Stimulated activated CD4-positive, alpha-beta T cell treated with anti-CD3 and anti-CD28 coated beads, Interleukin-12 subunit alpha, Interleukin-12 subunit beta, amount 100 ng/mL, for 4 hours (primary cell): ENCODE measurements at places on chromosomes 13 and 19.

DNA sequence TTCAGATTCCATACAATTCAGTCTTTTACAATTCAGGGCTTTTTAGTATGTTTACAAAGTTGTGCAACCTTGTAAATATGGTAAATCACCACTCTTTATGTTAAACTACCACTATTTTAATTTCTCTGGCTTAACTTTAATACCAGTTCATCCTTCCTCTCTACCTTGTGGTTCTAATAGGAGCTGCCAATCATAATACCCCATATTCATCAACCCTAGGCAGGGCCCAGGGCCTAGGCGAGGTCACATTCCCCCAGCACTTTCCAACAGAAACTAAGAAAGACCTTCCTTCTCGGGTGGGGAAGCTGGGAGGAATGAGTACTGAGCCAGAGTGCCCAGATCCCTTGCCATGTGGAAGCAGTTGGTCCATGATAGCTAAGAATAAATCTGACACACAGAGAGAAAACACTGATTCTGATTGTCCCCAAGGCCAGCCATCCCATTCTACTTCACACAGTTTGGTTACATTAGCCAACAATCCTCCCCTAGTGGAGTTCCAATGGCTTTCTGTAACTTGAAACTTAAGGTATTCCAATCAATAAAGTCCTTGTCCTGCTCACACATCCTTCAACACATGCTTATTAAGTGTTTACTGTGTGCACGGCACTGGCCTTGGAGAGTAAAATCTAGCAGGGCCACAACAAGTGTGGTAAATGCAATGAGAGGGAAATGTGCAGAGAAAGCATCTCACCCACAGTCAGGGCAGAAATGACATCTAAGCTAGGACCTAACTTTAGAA is 76.8 kb downstream of the NUFIP1 start:
- no peak for DNase-seq

GRCh38 chr19:12287958-12288500 is 6.7 kb downstream of the ZNF44 start:
- no peak for DNase-seq

- DNase-seq = peak; percentile 12
These were observed 67.3 kb downstream of the TRPM4 start for GRCh38 chr19:49224879-49225278.

DNA sequence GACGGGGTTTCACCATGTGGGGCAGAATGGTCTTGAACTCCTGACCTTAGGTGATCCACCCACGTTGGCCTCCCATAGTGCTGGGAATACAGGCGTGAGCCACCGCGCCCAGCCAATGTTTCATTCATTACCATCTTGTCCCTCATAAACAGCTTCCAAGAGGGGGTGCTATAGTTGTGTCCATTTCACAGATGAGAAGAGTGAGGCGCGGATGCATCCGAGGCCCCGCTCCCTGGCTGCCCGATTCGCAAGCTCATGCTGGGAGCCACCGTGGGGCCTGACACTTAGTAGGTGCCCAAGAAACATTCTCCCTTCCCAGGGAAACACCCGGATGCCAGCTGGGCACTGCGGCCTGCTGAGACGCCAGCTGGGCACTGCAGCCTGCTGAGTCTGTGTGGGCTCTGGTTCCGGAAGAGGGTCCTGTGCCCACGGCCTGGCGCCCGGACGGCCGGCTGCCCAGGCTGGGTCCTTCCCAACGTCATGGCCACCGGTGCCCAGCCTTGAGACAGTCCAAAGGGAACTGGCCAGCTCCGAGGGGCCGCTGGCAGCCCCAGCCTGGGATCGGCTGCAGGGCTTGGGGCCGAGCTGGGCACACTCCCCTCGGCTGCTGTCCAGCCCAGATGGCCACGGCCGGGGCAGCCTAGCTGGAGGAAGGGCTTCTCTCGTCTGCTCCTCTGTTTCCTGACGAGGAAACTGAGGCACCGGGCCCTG is 54.7 kb downstream of the NFIC start:
- DNase-seq = no peak

DNA sequence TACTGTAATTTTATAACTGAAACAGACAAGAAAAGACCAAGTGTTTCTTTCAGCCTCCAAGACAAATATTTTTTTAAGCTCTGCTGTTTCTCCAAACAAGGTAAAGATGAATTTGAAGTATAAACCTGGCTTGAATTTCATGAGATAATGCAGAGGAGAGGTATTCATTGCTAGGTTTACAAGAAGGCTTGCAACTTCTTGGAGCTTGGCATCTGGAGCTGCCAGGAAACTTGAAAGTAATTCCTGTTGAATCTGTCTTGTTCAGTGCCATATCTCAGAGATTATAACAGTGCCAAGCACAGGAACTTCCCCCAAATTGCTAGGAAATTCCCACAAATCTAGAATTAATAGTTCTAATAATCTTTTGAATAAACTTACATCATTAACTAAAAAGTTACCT is 70.9 kb downstream of the CDK8 start:
- DNase-seq = no peak

DNA sequence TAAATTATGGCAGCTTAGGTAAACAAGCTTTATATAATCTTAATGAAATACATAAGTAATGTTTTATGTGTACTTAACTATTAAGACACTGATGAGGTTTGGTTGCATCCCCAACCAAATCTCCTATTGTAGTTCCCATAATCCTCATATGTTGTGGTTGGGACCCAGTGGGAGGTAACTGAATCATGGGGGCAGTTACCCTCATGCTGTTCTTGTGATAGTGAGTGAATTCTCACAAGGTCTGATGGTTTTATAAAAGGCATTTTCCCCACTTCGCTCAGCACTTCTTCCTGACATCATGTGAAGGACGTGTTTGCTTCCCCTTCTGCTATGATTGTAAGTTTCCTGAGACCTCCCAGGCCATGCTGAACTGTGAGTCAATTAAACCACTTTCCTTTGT is 212.7 kb downstream of the DIAPH3 start:
- DNase-seq = no peak

DNA sequence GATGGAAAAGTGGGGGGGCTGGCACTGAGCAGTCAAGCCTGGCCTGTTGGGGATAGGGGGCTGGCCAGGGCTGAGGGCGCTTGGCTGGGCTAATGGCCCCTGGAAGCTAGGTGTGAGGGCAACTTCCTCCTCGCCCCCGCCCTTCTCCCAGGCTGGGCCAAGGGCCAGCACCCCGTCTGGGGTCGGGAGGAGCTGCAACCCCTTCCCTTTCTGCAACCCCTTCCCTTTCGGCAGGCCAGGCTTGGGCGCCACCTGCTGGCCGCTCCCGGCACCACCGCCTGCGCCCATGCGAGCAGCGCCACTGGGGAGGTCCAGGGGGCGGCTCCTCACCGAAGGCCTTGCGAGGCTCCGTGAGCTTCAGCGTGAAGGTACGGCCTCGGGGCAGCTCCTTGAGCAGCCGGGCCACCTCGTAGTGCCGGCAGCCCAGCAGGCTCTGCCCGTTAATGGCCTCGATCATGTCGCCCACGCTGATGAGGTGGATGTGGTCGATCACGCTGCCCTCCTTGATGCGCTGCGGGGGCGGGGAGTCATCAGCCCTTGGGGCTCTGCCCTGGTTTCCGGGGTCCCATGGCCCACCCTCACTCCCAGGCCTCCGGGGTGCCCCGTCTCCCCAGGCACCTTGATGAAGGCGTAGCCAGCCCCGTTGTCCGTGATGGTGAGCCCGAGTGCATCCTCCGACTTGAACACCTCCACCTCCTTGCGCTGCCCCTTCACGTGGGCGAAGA is 5.0 kb upstream of the PTGER1 start:
- DNase-seq = peak; percentile 63

DNA sequence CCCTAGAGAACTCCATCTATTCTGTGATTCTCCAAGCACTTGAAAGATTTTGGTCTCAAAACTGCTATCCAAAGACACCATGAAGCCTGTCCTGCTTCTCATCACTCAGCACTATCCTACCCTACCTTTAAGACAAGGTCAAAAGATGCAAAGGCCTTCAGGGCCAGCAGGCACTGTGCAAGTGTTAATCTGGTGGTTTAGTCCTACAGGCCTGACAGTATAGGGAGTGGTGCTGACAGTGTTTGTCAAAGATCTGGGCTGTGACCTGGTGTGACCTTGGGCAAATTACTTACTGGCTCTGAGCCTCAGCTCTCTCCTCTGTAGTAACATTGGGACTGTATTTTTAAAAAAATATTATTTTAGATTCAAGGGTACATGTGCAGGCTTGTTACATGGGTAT is 28.0 kb downstream of the SIAH3 start:
- DNase-seq = no peak

DNA sequence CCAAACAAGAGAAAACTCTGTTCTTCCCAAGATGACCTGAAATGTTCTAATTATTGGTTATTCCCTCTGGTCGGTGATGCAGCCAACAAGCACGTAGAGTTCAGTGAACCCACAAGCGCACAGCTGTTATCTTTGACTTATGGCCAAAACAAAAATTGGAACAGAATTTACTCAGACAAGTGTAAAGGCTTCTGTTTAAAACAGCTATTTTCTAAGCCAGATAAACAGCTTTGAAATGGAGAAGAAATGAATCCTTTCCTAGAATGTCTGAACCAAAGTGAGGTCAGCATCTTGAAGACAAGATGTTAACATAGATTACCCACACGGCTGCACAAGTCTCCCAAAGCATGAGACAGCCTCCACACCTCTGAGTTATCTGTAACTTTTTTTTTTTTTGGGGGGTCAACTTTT is 669.2 kb downstream of the DIAPH3 start:
- no peak for DNase-seq

DNA sequence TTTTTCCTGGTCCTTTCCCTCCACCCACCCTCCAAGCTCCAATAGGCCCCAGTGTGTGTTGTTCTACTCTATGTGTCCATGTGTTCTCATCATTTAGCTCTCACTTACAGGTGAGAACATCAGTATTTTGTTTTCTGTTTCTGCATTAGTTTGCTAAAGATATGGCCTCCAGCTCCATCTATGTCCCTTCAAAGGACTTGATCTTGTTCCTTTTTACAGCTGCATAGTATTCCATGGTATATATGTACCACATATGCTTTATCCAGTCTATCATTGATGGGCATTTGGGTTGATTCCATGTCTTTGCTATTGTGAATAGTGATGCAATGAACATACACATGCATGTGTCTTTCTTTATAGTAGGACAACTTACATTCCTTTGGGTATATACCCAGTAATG is 47.1 kb upstream of the ZNF30 start:
- DNase-seq = no peak

- no peak for DNase-seq
These were observed 965 bp upstream of the EIF3G start for GRCh38 chr19:10120538-10121189.

DNA sequence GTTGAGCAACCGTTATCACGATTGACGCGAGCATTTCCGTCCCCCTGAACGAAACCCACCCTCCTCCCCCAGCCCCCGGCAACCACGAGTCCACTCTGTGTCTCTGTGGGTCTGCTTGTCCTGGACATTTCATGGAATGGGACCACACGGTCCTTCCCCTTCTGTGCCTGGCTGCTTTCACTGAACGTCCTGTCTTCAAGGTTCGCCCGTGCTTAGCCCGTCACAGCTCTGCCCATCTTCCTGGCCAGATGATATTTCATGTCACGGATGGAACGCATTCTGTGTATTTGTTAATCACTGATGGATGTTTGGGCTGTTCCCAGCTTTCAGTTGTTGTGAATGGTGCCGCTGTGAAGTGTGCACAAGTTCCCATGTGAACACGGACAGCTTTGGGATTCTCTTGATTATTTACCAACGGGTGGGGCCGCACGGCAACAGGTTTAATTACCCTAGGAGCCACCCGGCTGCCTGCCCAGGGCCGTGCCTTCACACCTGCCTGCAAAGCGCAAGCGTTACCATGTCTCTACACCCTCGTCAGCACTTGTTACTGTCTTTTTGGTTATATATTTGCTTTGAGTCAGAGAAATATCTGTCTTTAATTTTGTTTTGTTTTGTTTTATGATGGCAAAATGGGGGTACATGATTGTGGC is 42.5 kb downstream of the RASA3 start:
- DNase-seq = no peak

DNA sequence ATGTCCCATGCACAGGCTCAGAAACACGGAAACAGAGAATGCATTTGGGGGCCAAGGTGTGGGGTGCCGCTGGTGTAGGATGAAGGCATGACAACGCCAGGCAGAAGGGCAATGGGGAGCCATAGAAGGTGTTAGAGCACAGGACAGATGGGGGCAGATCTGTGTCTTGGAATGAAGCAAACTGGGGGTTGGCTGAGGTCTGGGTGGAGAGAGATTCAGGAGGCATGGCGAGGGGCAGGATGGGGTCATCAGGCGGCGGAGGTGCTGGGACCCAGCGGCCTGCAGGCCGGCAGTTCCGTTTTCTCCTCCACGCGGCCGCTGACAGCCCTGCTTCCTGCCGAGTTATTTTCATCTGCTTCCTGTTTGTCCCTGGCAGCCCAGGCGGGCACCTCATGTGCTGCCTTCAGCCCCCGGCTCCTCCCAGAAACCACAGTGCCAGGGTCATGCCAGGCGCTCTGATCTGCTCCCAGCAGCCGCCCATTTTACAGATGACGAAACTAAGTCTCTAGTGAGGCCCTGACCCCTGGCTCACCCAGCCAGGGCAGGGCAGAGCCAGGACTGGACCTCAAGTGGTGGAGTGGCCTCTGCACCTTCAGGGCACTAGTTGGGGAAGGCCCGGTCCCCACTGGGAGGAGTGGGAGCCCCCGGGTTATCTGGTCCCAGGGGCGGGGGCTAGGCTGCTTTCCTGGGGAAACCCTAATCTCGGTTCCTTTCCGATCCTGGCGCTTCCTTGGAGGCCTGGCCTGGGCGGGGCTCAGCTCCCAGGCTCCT is 2.2 kb downstream of the ARHGAP45 start:
- no peak for DNase-seq

DNA sequence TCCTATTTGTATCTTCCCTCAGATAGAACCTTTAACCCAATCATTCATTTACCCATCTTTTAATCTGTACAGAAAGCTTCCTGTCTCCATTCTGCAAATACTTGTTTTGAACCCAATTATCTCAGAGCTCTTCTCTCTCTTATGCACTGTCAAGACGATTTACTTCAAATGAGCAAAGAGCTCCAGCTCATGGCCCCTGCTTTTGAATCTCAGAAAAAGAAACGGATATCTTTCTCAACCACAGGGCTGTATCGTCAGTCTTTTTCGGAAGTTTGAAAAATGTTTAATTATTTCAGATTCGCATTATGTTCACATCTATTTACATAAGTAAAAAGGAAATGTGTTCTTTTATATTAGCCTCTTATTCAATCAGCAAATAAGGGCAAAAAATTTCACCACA is 322.7 kb upstream of the NBEA start:
- DNase-seq = no peak

DNA sequence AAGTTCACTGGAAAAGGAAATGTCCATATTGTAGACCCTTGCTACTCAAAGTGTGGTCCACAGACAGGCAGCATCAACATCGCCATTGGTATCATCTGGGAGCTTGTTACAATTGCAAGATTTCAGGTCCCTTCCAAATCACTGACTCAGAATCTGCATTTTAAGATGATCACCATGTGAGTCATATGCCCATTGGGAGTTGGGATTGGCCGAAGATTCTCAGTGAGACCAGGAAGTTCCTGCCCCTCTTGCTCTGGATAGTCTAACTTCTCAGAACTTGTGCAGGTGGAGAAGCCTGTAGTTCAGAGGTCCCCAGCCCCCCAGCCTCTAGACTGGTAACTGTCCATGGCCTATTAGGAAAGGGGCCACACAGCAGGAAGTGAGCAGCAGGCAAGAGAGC is 48.9 kb upstream of the URAD start:
- DNase-seq = no peak
